Vein endothelial cell (primary cell): ENCODE measurements at places on chromosomes 2 and 18. TPM values are rescaled to one million over a fixed set of nuclear protein-coding genes. Genes with fewer than 3 reads are reported as not detected.

The SNORC gene
- total RNA-seq, result 0.65 and 1.3 TPM in 2 replicates

The ATP5MC3 gene
- total RNA-seq, result 75.4 and 102 TPM in 2 replicates

The MAP3K19 gene
- total RNA-seq, result not detected in 2 replicates

The RGPD4 gene
- not detected in 2 replicates for total RNA-seq

The SLC9A2 gene
- total RNA-seq, result under 0.01 TPM in 1 of 2 replicates, not detected in the other

The SLC11A1 gene
- total RNA-seq, result under 0.01 and 0.10 TPM in 2 replicates

The KLHL14 gene
- total RNA-seq, result under 0.01 and 0.38 TPM in 2 replicates

The ALPI gene
- not detected in 2 replicates for total RNA-seq

The ARMC9 gene
- 17.0 and 21.2 TPM in 2 replicates for total RNA-seq

The AQP12B gene
- total RNA-seq, result not detected in 2 replicates

The ROCK2 gene
- 50.6 and 65.2 TPM in 2 replicates for total RNA-seq

The FEV gene
- not detected in 2 replicates for total RNA-seq

The DYNC1I2 gene
- total RNA-seq, result 118 and 159 TPM in 2 replicates

The SULT1C2 gene
- total RNA-seq, result not detected in 2 replicates

The CHRNG gene
- total RNA-seq, result not detected in 2 replicates

The SP140 gene
- not detected in 2 replicates for total RNA-seq
